ENCODE measurements at places on chromosomes 11 and 22. TPM values are rescaled to one million over a fixed set of nuclear protein-coding genes. Genes with fewer than 3 reads are reported as not detected.

- no peak for DNase-seq
Observed at GRCh38 chr11:57940044-57940756, 83.5 kb upstream of the OR9Q1 start.

DNA sequence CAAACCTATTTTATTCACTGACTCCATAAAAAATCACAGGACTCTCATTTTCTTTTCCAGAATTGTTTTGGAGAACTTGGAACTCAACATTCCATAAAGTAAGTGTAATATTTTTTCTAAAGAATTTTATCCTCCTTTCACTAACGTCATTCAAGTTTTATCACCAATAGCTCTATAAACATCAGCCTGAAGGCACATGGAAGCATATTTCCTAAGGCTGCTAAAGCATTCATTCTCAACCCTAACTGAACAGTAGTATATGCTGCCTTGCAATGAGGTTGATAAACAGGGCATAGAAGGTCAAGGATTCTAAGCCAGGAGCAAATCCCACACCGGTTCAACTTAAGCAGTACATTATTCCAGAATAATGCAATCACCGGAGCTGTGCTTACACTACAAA is 273.9 kb downstream of the RAB38 start:
- no peak for DNase-seq

The CSRP3 gene
- not detected for total RNA-seq

The PRR33 gene
- total RNA-seq, result not detected

The APOL2 gene
- 59.9 TPM for total RNA-seq

- DNase-seq, result no peak
Observed at GRCh38 chr11:67045314-67045713, 11.3 kb upstream of the RHOD start.

The MUC5AC gene
- total RNA-seq, result not detected

DNA sequence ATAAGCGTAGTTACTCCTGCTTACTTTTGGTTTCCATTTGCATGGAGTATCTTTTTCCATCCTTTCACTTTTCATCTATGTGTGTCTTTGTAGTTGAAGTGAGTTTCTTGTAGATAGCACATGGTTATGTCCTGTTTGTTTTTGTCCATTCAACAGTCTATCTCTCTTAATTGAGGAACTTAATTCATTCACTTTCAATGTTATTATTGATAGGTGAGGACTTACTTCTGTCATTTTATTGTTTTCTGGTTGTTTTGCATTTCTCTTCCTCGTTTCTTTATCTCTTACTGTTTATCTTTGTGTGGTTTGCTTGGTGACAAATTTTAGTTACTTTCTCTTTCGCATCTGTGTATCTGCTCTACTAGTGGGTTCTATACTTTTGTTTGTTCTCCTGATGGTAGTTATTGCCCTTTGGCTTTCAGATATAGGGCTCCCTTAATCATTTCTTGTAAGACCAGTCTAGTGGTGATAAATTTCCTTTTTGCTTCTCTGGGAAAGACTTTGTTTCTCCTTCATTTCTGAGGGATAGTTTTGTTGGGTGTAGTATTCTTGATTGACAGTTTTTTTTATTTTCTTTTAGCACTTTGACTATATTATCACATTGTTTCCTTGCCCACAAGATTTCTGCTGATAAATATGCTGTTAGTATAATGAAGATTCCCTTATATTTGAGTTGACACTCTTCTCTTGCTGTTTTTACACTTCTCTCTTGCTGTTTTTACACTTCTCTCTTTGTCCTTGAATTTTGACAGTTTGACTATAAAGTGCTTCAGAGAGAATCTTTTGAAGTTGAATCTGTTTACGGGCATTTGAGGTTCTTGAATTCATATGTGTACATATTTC is 9.0 kb upstream of the RAG1 start:
- no peak for DNase-seq

The BRSK2 gene
- total RNA-seq, result 1.9 TPM

DNA sequence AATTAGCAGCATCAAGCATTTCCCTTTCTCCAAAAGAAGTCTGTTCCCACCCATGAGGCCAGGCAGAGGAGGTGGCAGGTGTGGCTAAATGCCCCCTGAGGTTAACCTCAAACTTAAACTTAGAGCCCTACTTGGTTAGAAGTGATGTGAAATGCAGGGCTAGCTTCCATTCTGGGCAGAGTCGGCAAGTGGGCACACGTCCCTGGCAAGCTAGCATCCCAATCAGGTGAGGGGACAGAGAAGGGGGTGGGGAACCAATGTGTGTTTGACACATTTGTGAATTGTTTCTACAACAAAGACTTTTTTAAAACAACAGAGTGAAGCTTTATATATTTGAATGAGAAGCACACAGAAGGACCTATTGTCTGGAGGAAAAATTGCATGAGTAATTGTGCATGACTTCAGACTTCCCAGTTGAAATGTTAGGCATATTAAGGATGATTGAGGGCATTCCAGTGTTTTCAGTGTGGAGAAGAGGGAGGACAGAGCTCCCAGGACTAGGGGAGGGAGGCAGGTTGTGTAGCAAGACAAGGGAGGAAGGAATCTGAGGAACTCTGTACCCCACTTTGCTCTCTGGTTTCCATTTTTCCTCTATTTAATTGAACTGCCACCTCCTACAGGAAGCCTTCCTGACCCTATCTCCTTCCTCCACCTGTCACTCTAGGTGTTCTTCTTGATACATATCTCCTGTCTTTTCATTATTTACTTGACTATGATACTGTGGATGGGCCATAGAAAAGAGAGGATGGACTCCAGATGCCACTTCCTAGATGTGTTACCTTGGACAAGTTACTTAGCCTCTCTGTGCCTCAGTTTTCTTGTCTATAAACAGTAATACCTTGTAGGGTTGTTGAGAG is 83.3 kb upstream of the PICALM start:
- no peak for DNase-seq

DNA sequence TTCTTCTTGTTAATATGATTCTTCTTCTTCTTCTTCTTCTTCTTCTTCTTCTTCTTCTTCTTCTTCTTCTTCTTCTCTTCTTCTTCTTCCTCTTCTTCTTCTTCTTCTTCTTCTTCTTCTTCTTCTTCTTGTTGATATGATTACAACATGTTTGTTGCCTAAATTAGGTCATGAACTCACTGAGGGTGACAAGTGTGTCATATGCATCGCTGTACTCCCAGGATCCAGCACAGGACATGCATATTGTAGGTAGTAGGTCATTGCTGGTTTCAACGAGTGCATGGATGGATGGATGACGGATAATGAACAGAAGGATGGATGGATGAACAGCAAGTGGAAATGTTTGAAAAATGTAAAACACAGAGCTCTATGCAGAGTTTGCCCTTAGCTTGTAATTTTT is 14.9 kb upstream of the PVALB start:
- DNase-seq, result no peak

The SUSD2 gene
- 4.2 TPM for total RNA-seq

The SAA1 gene
- not detected for total RNA-seq

GRCh38 chr11:95884376-95884775 is 39.5 kb downstream of the MTMR2 start:
- no peak for DNase-seq

GRCh38 chr11:86014221-86014620 is 54.7 kb downstream of the PICALM start:
- DNase-seq, result no peak

The ATG13 gene
- 88.6 TPM for total RNA-seq

DNA sequence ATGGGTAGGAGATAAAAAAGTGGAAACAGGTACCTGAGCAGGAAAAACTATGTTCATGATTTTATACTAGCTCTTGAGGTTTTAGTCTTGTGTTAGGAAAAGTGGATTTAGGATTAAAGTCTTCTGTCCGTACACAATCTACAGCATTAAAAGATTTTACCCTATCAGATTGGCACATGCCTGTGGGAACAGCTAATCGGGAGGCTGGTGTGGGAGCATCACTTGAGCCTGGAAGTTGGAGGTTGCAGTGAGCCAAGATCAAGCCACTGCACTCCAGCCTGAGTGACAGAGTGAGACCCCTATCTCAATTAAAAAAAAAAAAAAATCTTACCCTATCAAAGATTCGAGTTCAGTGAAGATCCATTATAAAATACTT is 12.2 kb upstream of the CRKL start:
- DNase-seq, result no peak

DNA sequence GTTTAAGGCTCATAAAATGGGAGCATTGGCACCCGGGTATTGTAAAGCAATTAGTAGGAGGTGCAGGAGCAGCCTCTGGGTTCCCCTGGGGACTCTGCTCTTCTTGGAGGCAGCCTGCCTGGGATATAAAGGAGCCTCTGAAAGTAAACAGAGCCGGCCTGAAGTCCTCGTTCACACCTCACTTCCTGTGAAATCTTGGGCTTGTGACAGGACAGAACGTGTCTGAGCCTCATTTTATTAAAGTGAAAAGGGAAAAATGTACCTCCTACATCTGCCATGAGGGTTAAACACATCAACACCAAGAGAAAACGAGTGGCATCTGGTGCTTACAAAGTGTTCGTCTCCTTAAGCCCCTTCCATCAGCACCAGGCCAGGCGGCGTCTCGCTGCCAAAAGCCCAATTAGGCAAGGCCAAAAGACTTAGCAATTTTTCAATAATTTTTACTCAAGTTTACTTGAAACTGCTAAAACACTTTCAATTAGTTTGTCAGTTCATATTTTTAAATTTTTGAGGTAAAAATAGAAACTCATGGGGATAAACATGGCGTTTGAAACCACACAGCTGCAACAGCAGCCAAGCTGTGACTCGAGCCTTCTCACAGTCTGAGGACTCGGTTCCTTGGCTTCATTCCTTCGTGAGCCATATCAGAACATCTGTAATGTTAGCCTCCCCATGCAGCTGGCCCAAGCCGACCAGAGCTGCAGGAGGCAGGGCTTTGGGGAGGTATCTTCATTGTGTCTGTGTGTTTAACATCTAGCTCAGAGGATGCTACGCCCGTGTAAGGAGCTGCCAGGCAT is 33.6 kb downstream of the MAP6 start:
- DNase-seq, result no peak

The FUT4 gene
- 3.0 TPM for total RNA-seq

The RASSF10 gene
- total RNA-seq, result not detected

DNA sequence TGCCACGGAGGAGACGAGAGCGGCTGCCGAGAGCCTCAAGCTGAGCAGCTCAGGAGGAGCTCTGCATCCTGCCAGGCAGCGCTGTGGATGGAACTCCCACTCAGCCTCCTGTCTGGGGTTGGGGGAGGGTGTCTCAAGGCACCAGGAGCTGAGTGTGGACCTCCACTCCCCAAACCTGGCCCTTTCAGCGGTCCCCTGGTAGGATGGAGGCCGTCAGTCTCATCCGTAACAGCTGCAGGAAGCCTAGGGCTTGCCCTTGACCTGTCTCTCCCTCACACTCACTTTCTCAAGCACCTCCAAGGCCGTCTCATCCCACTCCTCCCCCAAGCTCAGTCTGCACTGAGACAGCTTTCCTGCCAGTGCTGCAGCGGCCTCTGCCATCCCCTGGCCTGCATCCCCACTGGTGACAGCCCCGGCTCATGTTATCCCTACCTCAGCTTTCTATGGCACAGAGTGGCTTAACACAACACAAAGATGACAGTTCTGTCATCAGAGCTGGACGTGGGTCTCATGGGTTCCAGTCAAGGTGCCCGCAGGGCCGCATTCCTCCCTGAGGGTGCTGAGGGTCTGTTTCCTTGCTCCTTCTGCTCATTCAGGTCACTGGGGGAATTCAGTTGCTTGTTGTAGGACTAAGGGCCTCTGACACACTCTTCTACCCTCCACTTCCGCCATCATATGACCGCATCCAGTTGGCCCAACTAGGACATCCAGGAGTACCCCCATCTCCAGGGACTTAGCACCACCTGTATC is 341.9 kb upstream of the B3GAT1 start:
- peak; percentile 56 for DNase-seq

Measured in osteocyte (in vitro differentiated cells).